Myocyte (in vitro differentiated cells): ENCODE measurements at places on chromosomes 12 and 14. TPM values are rescaled to one million over a fixed set of nuclear protein-coding genes. Genes with fewer than 3 reads are reported as not detected.

DNA sequence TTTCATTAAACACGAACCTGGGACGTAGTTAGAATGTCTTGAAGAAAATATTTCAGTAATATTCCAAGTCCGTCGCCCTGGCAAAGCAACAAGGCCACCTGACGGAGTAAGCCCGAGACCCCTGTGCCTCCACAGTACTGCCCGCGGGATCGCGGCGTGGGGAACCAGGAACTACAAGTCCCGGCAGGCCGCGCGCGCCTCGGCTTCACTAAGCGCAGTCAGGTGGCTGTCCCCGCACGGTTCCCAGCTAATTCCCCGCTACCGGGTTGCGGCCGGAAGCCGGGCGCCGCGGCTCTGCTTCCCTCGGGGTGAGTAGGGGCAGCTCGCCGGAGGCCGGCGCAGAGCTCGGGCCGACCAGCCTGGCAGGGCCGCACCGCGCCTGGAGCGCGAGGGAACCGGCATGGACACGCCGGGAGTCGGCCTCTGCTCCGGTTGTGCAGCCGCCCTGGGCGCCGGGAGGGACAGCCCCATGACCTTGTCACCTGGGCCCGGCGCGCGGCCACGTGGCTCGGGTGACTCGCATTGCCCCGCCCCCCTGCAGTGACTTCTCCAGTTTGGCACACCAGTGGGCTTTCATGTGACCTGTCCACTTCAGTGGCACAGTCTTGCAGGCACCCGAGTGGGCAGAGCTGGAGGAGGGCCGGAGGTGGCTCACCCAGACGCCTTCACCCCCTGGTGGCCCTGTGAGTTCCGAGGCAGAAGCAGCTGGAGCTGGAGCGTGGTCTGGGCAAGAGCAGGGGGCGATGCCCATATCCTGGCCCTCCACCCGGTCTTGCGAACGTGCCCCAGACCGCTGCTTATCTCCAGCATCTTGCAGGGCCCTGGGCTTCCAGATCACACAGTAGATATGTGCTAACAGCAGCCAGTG, at the start of gene ADCK1:
Gene ADCK1, plus strand, starts transcription at position 247 of the 868 bp plus-strand sequence. CDS start 18,870 bp downstream, outside the sequence.
- peak; percentile 91 for DNase-seq

- peak; percentile 87 for DNase-seq
Observed at GRCh38 chr14:75339059-75339458, 60.4 kb downstream of the FOS start.

- no peak for DNase-seq
Observed at GRCh38 chr12:3119192-3119755, 42.1 kb downstream of the TSPAN9 start.

GRCh38 chr12:113601656-113602263, 130.1 kb upstream of the LHX5 start:
- peak; percentile 1 for DNase-seq

DNA sequence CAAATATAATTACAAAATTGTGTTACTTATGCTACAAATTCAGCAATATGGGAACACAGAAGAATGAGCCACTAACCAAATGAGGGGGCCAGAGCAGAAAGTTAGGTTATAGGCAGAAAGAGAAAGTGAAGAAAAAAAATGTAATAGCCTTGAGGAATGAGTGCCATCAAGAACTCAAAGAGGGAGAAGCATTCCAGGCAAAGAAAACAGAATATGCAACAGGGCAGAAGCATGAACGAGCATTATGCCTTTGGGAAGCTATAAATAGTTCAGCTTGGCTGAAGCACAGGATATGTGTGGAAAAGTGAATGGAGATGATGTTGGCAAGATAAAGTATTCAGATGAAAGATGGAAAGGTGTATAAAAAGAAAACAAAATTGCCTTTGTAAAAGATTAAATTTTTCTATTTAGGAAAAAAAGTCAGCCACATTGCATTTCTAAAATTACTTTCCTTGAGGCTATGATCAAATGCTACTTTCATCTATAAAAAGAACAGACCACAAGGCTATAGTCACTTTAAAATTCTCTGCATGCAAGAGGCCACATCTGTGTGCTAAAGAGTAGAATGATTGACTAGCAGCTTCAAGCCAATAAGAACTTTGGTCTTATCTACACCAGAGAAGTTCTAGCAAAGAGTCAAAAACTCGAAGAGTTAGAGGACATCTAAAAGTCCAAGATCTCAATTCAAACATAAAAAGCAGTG, 193.6 kb upstream of the GARIN6 start:
- DNase-seq, result peak; percentile 9

GRCh38 chr14:102833341-102833740, 56.1 kb downstream of the TRAF3 start:
- DNase-seq, result no peak

CMA1 gene
- not detected in 2 replicates for total RNA-seq

GRCh38 chr12:46556819-46557524, 184.4 kb upstream of the SLC38A2 start:
- DNase-seq, result peak; percentile 46

DNA sequence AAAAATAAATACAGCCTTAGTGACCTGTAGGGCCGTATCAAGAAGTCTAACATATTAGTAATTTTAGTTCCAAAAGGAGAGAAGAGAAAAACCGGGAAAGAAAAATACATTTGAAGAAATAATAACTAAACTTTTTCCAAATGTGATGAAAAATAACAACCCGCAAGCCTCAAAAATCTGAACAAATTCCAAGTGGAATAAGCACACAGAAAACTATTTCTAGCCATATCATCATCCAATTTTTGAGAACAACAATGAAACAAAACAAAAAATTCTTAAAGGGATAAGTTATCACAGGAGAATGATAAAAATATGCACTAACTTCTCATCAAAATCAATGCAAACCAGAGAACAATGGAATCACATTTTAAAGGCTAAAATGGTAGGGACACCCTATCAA, 198.1 kb upstream of the PLXNC1 start:
- peak; percentile 30 for DNase-seq

POTEM gene
- not detected in 2 replicates for total RNA-seq

DNA sequence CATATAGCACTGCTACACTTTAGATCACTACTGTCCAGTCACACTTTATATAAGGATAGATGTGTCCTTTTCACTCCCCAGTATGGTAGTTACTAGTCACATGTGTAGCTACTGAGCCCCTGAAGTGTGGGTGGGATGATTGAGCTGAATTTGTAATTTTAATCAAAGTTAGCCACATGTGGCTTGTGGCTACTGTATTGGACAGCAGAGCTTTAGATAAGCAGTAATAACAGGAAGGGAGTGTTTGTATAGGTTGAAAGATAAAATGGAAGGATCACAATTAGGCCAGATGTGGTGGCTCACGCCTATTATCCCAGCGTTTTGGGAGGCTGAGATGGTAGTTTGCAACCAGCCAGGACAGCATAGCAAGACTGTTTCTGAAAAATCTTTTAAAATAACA, 23.5 kb downstream of the NAA30 start:
- no peak for DNase-seq

KRT7 gene
- 3.1 and 6.6 TPM in 2 replicates for total RNA-seq

GRCh38 chr12:107327651-107328182, 234.4 kb upstream of the CRY1 start:
- DNase-seq, result no peak

DNA sequence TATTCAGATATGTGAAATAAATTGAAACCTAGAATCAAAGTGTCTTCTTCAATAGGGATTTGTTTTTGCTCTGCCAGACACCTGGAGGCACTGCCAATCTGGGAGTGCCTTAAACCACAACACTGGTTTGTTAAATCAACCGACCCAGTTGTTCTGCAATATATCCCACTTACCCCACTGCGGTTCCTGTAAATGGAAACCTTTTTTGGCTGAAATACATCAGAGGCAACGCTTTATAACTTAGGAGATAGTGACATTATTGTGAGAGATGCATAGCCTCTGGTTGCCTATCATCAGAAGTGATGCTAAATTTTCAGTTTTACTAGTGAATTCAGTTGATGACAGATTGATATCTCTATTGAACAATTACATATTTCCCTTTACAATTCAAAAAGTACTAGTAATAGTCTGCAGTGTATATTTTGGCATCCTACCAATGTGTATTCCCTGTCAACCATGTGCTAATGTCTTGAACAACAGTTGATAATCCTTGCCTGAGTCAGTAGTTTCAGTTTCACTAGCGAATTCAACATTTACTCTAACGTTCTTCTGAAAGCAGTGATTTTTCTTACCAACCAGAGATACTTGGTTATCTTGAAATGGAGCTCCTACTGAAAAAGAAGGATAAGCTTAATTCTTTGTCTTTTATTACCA, 30.5 kb downstream of the PPP2R5C start:
- peak; percentile 76 for DNase-seq

GYS2 gene
- total RNA-seq, result not detected in 2 replicates

GRCh38 chr12:93944911-93945310, 203.5 kb upstream of the PLXNC1 start:
- peak; percentile 27 for DNase-seq

- peak; percentile 30 for DNase-seq
Observed at GRCh38 chr14:35331605-35332516, 39.7 kb downstream of the PSMA6 start.

GRCh38 chr12:85803231-85803630, 33.0 kb downstream of the RASSF9 start:
- DNase-seq, result no peak

CLEC1B gene
- total RNA-seq, result not detected in 2 replicates

GRCh38 chr14:56422703-56423213, 156.8 kb upstream of the TMEM260 start:
- DNase-seq, result peak; percentile 76
